ENCODE measurements at places on chromosomes 1 and 21. TPM values are rescaled to one million over a fixed set of nuclear protein-coding genes. Genes with fewer than 3 reads are reported as not detected.

DNA sequence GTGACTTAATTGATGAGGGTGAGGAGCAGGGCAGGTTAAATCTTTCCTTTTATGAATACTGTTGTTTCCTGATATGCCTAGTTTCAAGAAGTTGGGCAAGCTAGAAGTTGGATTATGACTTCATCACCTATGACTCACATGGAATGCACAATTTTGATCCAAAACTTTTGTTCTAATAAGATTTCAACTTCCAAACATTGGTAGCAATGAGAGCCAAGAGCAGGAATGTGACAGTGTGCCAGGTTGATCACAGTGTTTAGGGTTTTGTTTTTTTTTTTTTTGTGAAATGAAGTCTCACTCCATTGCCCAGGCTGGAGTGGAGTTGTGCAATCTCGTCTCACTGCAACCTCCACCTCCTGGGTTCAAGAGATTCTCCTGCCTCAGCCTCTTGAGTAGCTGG, 349.4 kb downstream of the DUSP10 start:
- no peak overlapping the region for H3K4me3 ChIP-seq
- H3K27me3 ChIP-seq, result no peaks in the 10 kb centered on the region
- DNase-seq, result peak; percentile 59

- H3K27ac ChIP-seq, result no peak overlapping the region
- no peaks in the 10 kb centered on the region for H3K4me1 ChIP-seq
- no peak for DNase-seq
- H3K36me3 ChIP-seq, result no peaks in the 10 kb centered on the region
- no peak overlapping the region for H3K4me3 ChIP-seq
Measured at GRCh38 chr1:29931477-29932175, 695.3 kb downstream of the PTPRU start.

Gene KRTAP24-1
- not detected for total RNA-seq

Gene SPRR3
- not detected for total RNA-seq

DNA sequence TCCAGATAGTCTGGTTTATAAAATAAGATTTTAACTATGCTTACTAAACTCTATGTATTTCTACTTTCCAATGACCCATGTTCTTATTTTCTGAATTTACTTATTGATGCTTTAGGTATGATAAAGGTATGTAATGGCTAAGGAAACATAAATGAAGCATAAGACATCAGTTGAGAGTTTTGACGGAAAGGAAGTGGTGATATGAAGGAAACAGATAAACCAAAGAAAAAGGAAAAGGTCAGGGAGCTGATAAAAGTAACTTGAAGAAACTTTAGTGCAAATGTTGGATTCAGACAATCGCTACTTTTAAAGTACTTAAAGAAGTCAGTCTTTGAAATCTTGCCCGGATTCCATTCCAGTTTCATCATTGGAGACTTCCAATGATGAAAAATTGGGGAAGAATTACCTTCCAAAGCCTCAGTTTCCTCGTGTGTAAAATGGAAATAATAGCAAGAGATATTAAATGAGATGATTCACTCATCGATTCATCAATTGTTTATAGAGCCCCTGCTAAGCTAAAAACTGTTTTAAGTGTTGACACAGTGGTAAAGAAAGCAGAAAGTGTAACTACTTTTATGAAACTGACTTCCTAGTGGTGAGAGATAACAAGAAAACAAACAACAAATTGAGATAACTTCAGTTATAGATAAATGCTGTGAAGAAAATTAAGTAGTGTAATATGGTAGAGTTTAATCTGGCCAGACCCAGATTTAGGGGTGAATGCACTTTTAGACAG, 10.6 kb downstream of the PTPRC start:
- no peak overlapping the region for H3K4me3 ChIP-seq
- no peaks in the 10 kb centered on the region for H3K36me3 ChIP-seq
- H3K4me1 ChIP-seq, result no peaks in the 10 kb centered on the region
- DNase-seq, result no peak

GRCh38 chr1:34928699-34929496, 552 bp downstream of the DLGAP3 start:
- no peak overlapping the region for H3K27ac ChIP-seq
- peaks cover 56% of the 10 kb centered on the region for H3K27me3 ChIP-seq
- H3K4me1 ChIP-seq, result no peaks in the 10 kb centered on the region
- peak; percentile 81 for DNase-seq
- H3K36me3 ChIP-seq, result no peaks in the 10 kb centered on the region

Gene TOMM40L
- total RNA-seq, result 6.5 TPM

- peaks cover 17% of the 10 kb centered on the region for H3K36me3 ChIP-seq
- H3K27ac ChIP-seq, result no peak overlapping the region
Measured at GRCh38 chr1:225915538-225915991, 8.5 kb downstream of the PYCR2 start.

Gene SGIP1
- total RNA-seq, result 17.4 TPM

Gene A3GALT2
- under 0.01 TPM for total RNA-seq
